ENCODE measurements at places on chromosomes 1 and 21.

GRCh38 chr1:12194666-12195216, 27.9 kb downstream of the TNFRSF1B start:
- no peak for DNase-seq

DNA sequence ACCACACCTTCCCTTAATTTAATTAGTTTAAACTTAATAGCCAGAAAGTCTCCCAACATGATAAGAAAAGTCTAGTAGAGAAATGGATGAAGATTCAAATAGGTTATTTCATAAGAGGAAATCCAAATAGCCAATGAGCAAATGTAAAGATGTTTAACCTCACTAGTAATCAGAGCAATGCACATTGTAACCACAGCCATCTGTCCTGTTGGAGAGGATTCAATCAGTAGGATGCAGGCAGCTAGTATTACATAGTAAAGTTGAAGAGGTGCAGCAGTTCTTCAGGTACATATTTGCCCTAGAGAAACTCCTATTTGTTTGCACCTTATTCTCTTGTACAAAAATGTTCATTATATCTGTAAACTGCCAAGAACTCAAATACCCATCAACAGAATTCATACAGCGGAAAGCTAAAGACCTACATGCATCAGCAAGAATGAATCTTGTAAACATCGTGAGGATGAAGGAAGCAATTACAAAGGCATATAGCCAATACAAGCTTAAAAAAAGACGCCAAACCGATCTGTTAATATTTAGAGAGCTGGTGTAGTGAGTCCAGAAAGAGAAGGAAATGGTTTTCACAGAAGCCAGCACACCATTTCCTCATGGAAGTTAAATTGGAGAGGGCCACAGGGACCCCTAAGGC, 27.9 kb downstream of the DIP2A start:
- no peak for DNase-seq

DNA sequence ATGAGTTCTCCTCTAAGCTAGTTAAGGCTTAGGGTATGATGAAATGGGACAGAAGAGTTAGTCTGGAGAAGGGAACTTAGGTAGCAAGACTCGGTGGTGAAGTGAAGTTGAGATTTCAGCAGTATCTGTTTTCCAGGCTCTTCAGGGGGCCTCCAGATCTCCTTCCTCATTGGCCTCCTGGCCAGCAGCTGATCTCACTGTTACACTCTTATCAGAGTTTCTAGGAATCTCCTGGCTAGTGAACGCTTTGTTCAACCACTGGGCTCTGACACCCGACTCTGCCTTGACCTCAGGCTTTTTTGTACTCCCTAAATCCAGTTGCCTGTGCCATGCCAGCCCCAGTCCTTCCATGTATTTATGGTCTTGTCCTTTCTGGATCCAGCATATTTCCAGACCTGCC, 311.0 kb downstream of the ASTN1 start:
- no peak for DNase-seq

- no peak for DNase-seq
Observed at GRCh38 chr1:228849011-228849541, 113.8 kb downstream of the RHOU start.

- no peak for DNase-seq
Observed at GRCh38 chr1:214002472-214002871, 14.7 kb downstream of the PROX1 start.

- DNase-seq, result no peak
Observed at GRCh38 chr1:51736702-51737101, 119.8 kb downstream of the OSBPL9 start.

GRCh38 chr21:39451332-39452206, at the start of gene SH3BGR:
TSS of gene SH3BGR (plus strand) at chr21:39451970. CDS start at chr21:39452097, 127 bp downstream.
- DNase-seq, result no peak

DNA sequence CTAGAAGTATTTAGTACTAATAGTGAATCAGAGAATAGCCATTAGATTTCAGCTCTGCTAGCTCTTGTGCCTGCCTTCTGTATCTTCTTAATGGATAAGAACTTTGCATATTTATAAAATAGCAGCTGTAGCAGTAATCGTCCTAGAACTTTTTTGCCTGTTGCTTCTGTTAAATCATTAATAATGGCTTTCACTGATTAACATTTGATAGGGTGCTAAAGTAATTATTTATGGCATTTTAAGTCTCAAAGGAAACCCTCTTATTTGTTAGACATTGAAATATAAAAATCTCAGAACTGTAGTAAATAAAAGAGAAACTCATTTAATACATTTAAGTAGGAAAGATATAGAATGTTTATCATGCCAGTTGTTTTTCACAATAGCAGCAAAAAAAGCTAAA, 27.0 kb downstream of the SPEN start:
- DNase-seq, result no peak

GRCh38 chr1:46553506-46553905, 2.1 kb upstream of the KNCN start:
- DNase-seq, result no peak

DNA sequence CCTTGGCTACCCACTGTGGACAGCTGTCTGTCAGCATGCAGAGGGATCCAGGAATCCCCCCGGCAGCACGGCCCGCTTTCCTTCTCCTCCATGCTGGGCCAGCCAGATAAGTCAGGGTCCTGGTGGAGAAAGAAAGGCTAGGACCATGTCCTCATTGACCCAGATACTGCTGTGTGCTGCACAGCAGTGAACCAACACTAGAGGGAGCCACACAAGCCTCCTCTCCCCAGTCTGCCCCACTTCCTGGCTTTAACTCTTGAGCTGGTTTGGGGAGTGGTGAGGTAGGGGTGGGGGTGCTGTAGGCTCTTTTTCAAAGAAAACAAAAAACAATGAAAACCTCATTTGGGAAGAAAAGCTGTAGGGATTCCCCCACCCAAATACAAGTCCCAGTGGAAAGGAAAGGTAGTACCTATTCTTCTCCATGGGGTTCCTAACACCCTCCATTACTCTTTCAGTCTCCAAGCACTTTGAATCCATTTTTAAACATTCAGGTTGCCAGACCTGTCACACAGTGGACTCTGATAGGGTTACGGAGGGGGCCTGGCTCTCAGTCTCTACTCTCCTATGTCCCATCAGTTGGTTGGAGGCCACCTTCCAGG, 84.9 kb upstream of the CD1D start:
- DNase-seq, result no peak

DNA sequence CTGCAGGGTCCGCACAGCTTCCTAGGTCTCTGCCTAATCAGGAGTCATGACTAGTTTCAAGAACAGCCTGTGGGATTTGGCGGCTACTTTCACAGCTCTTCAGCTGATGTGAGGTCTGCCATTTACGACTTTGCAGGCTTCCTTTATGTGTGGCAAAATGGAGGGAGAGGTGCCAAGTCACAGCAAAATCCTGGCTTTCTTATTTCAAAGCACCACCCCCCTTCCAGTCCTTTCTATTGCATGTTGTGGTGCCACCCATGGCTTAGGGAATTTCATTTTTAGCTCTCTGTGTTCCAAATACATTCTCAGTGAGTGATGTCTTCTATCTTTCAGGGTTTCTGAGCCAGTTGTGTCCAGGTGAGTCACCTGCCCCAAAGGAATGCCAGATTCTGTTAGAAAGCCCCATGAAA, 75.1 kb upstream of the WLS start:
- no peak for DNase-seq

GRCh38 chr1:64228167-64228957, 24.9 kb downstream of the UBE2U start:
- no peak for DNase-seq

DNA sequence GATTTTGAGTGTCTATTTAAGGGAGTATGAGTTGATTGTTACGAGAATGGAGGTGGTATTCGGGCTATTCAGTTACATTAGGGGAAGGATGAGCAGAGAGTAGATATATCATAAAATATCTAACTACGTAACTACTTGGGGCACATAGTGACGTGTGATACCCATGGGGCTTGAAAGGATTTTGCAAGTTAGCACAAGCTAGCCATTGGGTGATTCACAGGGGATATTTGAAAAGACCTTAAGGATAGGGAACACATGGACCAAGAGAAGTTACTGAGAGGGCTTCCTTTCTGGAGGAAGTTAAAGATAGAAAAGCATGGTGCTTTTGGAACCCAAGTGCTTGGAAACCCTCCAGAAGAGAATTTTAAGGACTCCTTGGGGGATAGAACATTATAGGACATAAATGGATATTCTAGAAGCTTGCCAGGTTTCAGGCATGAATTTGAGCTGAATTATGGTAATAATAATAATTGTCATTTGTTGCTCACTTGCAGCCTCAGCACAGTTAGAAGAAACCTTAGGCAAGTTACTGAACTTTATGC, 5.4 kb downstream of the DISP1 start:
- DNase-seq, result no peak

Measured in activated CD8-positive, alpha-beta memory T cell treated with anti-CD3 and anti-CD28 coated beads for 48 hours (primary cell).